MV-4-11 (cell line): ENCODE measurements at places on chromosomes 5 and 9.

DNA sequence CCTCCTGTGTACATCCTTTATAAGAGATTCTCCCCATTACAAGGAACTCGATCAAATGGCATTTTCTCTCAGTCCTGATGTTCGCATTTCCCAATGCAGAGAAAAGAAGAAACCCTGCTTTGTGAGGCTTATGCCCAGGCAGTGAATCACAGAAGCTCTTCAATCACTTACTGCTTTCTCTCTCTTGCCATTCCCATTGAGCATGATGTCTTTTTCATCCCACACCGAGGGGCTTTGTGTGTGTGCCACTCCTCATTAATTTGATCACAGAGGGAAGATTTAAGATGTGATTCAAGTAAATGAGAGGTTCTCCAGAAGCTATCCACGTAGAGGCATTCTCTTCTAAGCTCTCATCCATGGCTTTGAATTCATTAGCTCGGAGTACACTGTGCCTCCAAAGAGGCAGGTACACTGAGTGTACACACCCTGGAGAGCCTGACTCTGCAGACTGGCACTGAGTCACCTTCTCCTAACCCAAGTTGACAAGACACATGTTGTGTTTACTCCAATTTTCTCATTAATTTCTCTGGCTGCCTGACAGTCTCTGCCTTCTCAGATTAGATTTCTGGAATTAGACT lies 45.4 kb downstream of the MFAP3 start:
- no peak for DNase-seq

DNA sequence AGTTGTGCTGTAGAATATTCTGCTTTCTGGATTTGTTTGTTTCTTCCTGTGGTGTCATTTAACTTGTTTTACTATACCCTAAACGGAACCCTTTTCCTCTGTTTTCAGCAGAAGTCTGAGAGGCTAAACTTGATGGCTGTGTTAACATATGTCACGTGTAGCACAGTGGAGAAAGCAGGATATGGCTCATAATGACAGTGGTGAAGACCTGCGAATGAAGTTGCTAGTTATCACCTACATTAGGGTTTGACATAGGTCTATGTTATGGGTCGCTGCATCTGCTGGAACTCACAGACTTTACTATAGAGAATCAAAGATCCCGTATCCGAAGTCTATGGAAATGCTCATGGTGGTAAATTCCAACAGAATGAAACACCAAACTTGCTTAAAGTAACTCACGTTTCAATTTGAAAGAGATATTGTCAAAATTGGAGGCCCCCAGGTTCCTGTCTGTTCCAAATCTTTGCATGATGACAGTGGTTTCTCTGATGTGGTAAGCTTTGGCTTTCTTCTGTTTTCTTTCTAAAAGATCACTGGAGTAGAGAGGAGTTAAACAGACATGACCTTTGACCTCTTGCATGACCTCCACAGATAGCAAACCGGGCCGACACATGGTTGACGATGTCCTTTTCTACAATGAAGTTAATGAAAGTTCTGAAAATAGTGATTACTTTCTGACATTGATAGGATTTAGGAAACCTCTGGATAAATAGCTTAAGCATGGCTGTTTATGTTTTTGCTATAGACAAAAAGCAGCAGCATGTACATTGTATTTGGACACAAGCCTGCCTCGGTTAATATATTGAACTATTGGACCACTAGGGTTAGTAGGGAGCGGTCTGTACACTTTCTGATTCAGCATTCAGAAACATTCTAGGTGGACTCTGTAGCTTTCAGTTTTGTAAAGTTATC lies 3.1 kb upstream of the CATSPER3 start:
- no peak for DNase-seq

DNA sequence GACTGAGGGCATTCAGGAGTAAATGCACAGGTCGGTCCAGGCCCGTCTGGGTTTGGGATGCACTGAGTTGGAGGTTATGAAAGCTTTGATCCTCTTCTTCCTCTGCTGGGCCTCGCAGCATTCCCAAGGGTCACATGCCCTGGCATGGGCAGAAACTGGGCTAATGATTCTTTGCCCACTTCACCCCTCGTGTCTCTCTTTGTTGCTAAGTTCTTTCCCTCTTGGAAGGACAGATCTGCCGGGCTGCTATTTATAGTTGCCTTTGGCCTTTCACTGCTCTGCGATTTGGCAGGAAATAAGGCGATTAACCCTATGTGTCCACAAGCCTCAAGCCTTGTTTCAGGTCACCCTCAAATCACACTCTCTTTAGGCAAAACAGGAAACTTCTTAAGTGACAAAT lies 66.9 kb downstream of the ENTREP1 start:
- peak; percentile 5 for DNase-seq

- no peak for DNase-seq
Measured at GRCh38 chr5:17831279-17831678, 197.0 kb downstream of the TAF11L14 start.

GRCh38 chr9:78026947-78027346 lies 4.7 kb downstream of the GNAQ start:
- DNase-seq, result peak; percentile 58

GRCh38 chr5:4196744-4197143 lies 601.1 kb downstream of the IRX1 start:
- DNase-seq, result no peak

DNA sequence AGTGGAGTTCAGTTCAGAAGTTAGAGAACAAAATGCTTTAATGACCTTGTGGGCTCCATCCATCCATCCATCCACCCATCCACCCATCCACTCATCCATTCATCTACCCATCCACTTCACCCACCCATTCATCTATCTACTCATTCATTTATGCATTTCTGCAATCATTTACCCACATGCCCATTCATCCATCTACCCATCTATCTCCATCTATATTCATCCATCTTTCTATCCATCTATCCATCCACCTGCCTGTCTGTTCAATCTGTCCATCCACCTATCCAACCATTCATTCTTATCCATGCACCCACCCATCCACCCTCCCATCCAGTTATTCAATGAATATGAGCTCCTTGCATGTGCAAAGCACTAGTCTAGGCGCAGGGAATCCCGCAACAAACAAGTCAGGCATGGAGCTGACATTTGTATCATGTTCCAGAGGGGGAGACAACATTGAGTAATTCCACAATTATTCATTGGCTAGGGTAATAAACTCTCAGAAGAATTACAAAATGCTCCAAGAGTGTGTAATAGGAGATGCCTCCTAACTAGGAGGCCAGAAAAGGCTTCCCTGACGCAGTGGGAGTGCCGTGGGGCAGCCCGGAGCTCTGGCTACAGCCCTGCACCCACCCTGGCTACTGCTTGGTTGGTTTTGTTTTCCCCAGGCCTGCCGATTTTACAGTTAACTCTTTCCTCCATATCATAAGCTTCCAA lies 211.2 kb downstream of the NXNL2 start:
- no peak for DNase-seq

DNA sequence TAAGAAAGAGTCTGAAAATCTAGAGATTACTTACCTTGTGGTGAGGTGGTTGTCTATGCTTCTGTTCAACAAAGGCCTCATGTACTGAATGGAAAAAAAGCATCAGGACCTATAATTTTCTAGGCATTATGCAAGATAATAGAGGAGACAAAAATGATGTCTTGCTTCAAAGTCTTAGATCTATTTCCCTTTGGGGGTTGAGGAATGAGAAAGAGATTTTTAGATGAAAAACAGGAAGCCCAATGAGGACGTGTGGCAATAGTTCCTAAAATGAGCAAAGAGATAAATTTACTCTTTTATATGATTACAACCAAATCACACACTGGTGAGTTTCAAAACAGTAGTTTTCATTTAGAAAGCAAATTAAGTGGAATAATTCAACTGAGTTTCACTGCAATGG lies 99.5 kb downstream of the GHR start:
- DNase-seq, result no peak

DNA sequence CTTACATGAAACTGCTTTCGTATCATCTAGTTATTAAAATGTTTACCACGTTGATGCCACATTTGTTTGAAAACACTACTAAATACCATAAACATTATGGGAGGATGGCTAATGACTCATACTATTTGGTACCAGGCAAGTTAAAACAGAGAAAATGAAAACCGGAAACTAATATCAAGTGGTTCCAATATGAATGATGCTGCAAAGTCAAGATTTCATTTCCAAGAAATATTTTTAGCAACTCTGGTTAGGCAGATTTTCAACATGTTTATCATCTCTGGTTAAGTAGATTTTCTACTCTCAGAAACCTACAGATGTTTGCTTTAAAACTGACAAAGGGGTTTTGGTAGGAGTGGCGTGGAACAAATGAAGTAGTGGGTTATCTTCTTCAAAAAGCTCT lies 4.9 kb upstream of the F2R start:
- DNase-seq, result no peak

DNA sequence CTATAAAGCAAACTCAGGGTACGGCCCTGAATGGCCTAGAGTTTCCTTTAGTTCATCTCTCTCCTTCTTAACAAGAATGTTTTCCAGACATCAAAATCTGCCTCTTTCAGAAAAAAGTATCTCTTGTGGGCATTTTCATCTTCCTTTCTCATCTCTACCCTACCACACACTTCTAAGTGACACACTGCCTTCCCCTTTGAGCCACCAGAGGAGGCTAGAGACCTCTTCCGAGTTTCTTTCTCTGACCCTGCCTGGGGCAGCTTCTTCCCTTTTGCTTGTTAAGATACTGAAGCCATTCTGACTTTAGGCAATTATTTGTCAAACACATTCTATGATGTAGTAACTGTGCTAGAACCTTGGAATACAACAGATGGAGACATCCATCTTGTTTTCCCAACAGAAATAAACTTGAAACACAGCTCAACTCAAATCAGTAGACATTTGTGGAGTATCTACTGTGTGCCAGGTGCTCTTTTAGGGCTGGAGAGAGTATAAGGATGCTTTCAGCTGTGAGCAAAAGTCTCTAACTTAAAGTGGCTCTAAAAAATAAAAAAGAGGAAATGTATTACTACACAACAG lies 8.6 kb upstream of the SV2C start:
- DNase-seq, result peak; percentile 43

GRCh38 chr5:79475152-79475466 lies 38.8 kb downstream of the HOMER1 start:
- DNase-seq, result no peak

DNA sequence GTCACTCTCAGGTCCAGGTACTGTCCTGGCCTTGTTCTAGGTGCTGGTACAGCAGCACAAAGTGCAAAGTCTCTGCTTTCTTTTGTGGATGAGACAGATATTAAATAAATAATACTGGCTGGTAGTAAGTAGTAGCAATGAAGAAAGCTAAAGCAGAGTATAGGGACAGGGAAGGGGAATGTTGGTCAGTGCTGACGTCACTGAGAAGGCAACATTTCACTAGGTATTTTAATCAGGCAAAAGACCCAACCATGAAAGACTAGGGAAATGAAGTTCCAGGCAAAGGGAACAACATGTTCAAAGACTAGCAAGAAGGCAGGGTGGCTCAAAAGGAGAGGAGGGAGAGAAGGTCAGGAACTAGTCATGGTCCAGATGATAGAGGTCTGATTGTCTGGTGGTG lies 388.2 kb downstream of the YTHDC2 start:
- DNase-seq, result no peak

GRCh38 chr5:128380337-128380736 lies 157.7 kb downstream of the FBN2 start:
- DNase-seq, result no peak

- DNase-seq, result peak; percentile 79
Measured at GRCh38 chr9:2024888-2025782, 10.0 kb downstream of the SMARCA2 start.

- peak; percentile 6 for DNase-seq
Measured at GRCh38 chr9:123725389-123725788, 204.5 kb downstream of the DENND1A start.

- DNase-seq, result peak; percentile 52
Measured at GRCh38 chr5:164119806-164120447, 614.5 kb downstream of the MAT2B start.

- DNase-seq, result no peak
Measured at GRCh38 chr5:137192293-137192743, 306.8 kb downstream of the SPOCK1 start.

DNA sequence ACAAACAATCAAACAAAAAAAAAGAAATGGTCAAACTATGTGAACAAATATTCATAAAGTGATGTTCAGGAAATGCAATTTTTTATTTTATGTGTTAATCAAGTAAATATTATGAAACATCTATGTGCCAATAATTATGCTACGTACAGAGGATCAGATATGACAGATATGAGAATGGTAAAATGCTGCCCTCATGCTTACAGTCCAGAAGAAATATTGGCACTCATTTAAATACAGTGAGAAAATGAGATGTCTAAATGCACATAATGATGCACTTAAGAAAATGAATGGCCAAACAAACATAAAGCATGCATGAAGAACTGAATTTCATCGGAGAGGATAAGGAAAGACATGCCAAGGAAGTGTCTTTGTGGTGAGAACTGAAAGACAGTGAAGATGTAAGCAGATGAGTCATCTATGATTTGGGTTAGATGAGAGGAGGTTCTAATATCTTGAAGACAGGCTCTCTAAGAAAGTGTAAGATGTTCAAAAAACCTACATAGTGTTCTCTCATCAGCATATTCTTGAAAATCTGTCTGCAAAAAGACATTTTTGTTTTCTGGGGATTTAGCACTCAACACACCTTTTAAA lies 1231.1 kb upstream of the ACO1 start:
- DNase-seq, result no peak

GRCh38 chr5:149024943-149025342 lies 37.9 kb downstream of the SH3TC2 start:
- DNase-seq, result no peak

DNA sequence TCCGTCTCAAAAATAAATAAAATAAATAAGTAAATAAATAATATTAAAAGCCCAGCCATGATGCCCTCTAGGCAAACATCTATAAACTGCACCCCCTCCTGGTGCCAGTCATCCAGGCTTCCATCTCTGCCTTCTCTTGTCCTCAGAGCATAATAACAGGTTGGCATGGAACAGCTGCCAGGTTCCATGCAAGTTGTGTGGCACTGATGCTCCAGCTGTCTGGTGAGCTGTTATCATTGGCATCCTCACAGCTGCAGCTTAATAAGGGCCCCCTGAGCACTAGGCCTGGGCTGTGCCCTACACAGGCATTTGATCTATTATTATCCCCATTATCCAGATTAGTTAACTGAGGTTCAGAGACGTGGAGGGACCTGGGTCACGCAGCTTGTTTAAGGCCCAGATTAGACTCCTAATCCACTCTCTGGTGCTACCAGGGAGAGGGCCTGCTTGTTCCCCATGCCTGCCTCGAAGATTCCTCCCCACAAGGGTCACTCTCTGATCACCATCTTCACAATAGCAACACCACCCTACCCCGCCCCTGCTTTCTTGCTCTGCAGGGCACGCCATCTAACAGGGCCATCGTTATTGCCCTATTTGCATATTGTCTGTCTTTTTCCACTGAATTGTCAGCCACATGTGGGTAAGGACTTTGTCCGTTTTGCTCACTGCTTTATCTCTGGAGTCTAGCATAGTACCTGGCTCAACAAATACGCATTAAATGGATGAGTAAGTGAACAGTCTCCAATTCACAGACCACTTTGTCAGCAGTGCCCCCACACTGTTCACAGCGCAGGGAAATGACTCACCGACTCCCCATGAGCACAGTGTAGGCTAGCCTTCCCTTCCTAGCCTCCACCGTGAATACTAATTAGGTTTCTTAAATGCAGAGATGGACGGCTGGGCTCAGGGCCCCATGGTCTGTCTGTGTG lies 1.5 kb upstream of the DNM1 start:
- no peak for DNase-seq
